BE2C (cell line): ENCODE measurements at places on chromosomes 11 and 22.

DNA sequence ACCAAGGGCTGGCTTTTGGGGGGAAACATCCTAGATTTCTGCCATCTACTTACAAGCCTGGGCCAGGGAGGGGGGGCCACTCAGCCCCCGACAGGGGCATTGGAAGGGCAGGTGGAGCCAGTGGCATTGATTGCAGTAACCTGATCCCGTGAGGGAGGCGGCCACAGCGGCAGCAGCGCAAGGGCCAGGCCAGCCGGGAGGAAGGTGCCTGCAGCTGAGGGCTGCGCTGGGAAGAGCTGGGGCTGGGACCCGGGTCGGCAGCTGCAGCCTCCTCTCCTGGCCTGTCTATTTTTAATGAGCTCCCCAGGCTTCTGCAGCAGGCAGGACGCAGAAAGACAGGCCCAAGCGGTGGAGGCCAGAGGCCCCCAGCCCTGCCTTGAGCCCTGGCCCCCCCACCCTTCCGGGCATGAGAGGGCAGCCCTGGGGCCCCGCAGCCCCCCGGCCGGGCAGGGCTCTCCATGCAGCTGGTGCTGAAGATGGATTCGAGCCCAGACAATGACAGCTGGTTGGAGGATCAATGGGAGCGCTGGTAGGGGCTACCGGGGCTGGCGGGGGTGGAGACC lies 10.6 kb downstream of the FREY1 start:
- peak; percentile 67 for DNase-seq

- no peak for DNase-seq
These were observed 2.7 kb downstream of the SLC43A3 start for GRCh38 chr11:57424137-57424791.

DNA sequence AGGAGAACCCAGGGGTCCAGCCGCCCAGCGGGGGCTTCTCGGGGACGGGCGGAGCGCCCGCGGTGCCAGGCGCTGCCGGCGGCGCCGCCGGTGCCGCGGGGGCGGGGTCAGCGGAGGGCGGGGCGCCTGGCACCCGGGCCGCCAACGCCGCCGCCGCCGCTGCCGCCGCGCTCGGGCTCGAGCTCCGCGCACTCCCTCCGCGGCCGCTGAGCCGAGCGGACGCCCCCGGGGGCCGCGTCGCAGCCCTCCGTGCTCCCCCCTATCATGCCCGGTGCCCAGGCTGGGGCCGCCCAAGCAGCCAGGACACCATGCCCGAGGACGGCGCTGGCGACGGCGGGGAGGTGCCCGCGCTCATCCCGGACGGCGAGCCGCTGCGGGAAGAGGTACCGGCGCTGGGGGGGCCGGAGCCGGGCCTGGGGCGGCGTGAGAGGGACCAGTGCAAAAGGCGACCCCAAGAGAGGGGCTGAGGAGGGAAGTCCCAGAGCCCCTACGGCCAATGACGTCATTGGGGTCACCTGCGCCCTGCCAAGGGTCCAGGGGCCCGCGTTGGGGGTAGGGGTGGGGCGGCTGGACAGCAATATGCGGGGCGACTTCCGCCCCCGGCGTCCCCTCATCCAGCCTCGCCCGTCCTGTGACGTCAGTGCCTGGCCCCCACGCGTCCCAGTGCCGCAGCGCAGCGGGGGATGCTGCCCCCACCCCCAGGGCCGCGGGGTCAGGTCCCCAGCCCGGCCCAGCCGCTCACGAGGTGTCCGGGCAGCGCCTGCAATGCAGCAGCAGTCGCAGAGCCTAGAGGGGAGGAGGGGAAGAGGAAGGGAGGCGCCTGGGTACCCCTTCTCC lies at the start of gene TMEM151A:
Gene TMEM151A, plus strand, starts transcription at position 189 of the 837 bp plus-strand sequence. Its CDS starts 120 bp downstream, at position 309.
- peak; percentile 56 for DNase-seq

DNA sequence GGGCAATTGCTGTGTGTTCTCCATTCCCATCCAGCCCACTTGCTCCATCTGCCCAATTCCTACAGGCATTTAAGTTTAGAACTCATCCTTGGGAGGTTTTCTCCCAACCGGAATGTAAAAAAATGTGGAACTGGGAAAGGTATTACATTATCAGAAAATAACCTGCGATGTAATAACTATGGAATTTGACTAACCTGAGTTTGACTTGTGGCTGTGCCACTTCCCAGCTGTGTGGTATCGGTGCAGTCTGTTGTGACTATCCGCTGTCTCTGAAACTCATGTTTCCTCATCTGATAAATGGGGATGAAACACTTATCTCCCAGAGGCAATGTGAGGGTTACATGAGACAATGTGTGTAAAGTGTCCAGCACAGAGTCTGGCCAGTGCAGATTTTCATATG lies 77.6 kb downstream of the TENM4 start:
- no peak for DNase-seq

GRCh38 chr11:103395612-103396011 lies 286.4 kb downstream of the DYNC2H1 start:
- DNase-seq = no peak

GRCh38 chr11:111095327-111095726 lies 150.2 kb upstream of the POU2AF2 start:
- DNase-seq = no peak

GRCh38 chr11:1088927-1089737 lies 14.5 kb downstream of the MUC2 start:
- peak; percentile 1 for DNase-seq

- no peak for DNase-seq
These were observed 164.4 kb upstream of the BDNF start for GRCh38 chr11:27864611-27865010.

GRCh38 chr22:22666307-22667091 lies 22.1 kb downstream of the GGTLC2 start:
- peak; percentile 45 for DNase-seq

GRCh38 chr11:111391328-111392124 lies 12.5 kb upstream of the POU2AF1 start:
- no peak for DNase-seq

DNA sequence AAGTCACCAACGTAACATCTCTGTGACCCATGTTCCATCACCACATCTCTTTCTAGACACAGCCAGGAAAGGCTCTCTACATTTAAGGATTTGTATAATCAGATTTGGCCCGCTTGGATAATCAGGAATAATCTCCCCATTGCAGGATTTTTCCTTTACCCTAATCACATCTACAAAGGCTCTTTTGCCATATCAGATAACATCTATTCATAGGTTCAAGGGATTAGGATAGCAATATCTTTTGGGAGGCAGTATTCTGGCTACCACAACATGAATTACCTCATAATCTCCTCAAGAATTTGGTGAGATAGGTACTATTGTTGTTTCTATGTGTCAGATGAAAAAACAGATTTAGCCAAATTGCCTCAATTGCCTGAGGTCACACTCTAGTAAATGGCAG lies 142.8 kb upstream of the UBASH3B start:
- DNase-seq = no peak

DNA sequence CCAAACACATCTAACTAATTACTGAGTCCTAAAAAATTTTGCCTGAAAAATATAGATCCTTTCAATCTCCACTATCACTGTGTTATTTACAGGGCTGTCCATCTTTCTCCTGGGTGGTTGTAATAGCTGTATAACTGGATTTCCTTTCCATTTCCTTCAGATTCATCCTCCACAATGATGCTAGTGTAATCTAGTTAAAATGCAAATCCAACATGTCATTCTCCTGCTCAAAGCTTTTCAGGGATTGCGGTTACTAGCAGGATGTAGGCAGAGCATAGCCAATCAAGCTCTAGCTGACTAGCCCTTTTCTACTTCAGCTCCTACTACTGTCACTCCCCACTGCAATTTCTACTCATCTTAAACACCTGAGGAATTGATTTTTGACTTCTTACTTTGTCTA lies 283.0 kb downstream of the RAB38 start:
- DNase-seq = no peak

GRCh38 chr22:35634943-35635540 lies 13.2 kb upstream of the APOL6 start:
- DNase-seq = no peak

DNA sequence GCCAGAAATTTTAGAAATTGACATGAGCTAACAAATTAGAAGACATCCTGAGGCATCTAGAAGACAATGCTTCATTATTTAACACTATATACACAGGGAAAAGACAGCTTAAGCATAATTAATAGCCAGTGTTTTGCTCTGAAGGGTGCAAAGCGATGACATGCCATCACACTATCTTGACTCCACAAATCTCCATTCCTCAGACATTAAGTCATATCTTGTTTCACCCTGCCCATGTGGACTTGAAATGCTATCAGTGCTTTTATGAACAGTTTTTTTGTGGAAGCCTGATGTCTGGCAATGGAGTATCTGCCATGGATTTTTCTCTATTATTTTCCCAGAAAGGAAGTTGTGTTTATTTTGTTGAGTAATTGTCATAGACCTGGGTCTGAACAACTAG lies 2.3 kb downstream of the CARD18 start:
- DNase-seq = no peak

DNA sequence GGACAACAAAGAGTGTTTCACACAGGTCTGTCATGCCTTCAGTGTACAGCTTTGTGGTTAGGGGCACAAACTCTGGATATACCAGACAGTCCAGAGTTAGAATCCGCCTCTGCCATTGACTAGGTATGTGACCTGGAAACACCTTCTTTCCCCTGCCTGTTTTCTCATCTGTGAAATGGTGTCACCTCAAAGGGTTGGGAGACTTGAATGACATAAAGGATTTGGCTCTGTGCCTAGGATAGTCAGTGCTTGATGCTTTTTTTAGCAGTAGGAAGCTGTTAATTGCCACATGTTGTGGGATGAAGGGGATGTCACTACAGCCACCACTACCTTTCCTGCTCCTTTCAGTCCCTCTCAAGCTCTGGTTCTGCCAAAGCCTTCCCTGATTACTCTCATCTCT lies 17.4 kb upstream of the LRRC55 start:
- no peak for DNase-seq

DNA sequence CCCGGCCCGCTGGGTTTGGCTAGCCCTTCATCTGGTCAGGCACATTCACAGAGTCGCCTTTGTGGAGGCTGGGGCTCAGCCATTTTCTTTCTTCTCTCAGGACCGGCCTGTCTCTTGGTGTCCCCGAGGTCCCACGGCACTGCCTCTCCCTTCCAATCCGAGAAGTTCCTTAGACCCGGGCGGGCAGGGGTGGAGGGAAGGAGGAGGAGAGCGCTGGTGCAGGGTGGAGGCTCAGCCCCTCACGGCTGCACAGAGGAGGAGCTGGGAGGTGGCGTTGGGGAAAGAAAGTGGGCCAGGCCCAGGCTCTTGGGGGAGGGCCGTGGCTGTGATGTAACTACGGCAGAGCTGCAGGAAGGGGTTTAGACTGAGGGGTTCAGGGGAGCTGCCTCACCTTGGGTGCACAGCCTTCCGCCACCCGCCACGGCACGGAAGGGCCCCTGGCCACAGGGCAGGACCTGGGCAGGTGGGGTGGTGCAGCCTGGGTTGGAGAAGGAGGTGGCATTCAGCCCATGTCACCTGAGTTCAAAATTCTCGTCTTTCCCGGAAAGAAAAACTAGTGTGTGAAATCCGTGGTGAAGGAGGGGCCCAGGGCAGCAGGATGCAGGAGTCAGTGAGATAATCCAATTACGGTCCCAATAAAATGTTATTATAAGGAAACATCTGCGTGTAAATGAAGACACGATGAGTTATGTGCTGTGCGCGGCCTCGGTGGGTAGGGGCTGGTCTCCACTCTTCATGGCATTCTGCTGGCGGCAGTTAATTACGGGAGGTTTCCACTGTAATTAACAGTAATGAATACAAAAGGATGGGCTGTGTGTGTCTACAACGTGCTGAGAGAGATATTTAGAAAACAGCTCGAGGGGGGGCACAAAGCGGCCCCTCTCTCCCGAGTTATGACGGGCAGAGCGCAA lies 1.7 kb downstream of the BRSK2 start:
- DNase-seq = no peak

DNA sequence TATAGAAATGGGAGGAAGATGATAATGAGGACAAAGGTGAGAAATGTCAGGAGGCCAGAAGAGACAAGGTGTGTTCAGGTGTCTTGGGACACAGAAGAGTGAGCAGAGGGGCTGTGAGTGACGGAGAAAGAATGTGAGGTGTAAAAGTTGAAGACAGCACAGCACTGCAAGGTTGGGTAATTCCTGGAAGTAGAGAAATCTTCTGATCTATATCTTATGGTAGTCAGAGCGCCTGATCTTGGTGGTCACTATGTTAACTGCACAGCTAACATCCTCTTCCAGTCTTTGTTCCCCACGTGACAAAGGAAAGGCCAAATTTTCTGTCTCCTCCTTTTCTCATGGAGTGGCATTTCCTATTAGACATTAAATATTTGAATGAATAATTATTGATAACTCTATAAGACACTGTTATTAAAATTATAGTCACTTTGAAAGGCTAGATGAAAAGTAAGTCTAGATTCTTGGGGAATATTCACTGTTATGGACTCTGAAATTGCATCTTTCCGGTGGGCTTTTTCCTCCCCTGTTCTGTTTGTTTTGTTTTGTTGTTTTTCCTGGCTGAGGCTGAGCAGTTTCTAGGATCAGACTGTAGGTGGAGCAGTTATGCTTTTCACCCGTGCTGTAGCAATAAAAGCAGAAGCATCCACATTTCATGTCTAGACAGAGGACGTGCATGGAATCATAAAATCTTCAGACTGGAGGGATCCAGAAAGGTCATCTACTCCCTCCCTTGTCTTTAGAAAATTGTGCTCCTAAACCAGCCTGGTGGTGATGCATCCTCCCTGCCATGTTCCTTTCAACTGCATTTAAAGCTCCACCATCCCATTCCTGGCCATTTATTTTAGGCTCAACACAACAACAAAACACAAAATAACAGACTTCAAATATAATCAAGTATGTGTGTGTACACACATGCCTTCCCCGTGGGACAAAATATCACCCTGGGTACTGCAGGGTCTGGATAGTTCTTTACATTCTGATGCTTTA lies 26.6 kb downstream of the SC5D start:
- DNase-seq = peak; percentile 31

DNA sequence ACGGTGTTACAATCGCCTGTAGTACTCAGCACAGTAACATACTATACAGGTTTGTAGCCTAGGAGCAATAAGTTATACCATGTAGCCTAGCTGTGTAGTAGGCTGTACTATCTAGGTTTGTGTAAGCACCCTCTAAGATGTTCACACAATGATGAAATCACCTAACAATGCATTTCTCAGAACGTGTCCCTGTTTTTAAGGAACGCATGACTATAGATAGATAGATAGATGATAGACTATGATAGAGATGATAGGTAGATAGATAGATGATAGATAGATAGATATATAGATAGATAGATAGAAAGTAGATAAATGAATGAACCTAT lies 203.9 kb downstream of the FAM76B start:
- DNase-seq = no peak

- no peak for DNase-seq
These were observed 121.0 kb downstream of the MPPED2 start for GRCh38 chr11:30465192-30465591.
